ENCODE measurements at places on chromosomes 1 and 21.
A peak's percentile ranks its signal among the peaks of the same experiment; 100 is the strongest.

- DNase-seq, result peak; percentile 58
- peaks cover 10% of the 10 kb centered on the region for H3K36me3 ChIP-seq
Measured at GRCh38 chr1:241627453-241628259, 12.5 kb downstream of the CHML start.

DNA sequence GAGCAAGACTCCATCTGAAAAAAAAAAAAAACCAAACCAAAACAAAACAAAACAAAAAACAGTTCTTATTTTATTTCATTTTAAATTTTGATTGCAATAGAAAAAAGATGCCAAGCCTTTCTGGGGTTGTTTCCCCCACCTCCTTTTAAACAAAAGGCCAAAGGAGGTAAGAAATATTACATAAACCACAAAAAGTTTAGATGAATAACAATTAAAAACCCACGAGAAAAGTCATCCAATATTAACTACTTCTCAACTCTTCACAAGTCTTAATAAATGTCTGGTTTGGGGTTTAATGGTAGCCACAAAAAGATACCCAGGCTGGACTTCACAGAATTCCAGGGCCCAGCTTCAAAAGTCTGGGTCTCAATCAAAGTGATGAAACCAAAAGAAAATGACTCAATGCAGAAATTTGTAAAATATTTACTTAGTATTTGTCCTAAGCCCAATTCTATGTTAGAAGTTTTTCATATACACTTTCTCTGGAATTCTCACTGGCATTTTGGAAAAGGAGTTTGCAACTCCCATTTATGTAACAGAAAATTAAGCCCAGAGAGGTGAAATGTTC, 47.0 kb upstream of the SDC3 start:
- no peak for DNase-seq
- no peak overlapping the region for H3K27ac ChIP-seq
- H3K27me3 ChIP-seq, result no peaks in the 10 kb centered on the region
- peaks cover 68% of the 10 kb centered on the region for H3K36me3 ChIP-seq
- peaks cover 35% of the 10 kb centered on the region for H3K4me1 ChIP-seq
- no peak overlapping the region for H3K4me3 ChIP-seq

DNA sequence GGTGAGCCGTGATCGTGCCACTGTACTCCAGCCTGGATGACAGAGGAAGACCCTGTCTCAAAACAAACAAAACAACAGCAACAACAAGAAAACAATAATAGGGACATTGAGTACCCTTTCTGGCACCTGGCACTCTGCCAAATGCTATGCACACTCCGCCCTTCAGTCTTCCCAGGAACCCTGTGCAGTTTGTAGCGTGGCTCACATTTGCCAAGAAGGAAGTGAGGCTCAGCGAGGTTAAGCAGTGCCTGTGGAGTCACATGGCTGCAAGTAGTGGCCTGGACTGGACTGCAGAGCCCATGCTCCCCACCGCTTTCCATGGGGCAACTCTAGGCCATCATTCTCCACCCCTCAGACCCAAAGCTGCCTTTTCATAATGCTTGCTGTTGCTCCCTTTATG, 5.3 kb upstream of the EVA1B start:
- DNase-seq, result no peak
- no peak overlapping the region for H3K27ac ChIP-seq
- H3K4me1 ChIP-seq, result peaks cover 10% of the 10 kb centered on the region
- H3K4me3 ChIP-seq, result no peak overlapping the region
- H3K27me3 ChIP-seq, result peaks cover 6% of the 10 kb centered on the region

- no peak overlapping the region for H3K4me3 ChIP-seq
- peaks cover 13% of the 10 kb centered on the region for H3K27me3 ChIP-seq
- H3K36me3 ChIP-seq, result no peaks in the 10 kb centered on the region
Measured at GRCh38 chr1:18573170-18573569, 57.5 kb upstream of the PAX7 start.

DNA sequence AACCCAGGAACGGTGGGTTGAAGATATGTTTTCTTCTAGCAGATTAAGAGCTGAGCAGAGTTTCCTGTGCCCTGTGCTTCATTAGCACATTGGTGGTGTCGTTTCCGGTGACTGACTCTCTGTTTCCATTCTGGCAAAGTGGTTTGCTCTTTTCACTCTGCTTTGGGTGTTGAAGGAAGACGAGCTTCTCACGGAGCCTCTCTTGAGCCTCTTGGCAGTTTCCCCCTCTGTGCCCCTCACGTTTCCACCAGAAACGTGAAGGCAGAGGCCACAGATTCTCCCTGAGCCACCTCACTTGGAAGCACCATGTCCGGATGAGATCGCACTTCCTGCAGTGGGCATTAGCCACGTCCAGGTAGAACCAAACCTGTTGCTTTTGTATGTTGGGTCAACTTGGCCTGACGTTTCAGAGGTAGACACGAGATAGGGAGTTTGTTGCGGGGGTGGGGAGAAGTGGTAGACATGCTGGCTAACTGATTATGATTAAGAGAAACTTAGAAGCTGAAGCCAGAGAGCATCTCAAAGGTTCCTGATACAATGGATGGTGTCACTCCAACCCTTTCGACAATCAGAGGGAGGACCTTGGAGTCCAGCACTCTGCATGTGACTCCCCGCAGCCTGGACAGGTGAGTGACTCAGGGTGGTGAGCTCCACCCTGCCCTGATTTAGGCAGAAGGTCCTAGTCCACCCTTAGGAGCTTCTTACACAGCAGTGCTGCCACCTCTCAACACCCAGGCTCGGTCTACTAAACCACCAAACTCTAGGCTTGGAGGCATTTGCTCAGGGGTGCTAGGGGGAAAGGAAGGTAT, at the start of gene LAX1:
Gene LAX1 (plus strand): TSS at position 155 of the 809 bp plus-strand sequence. CDS start 383 bp downstream, at position 538.
- H3K4me1 ChIP-seq, result peaks cover 47% of the 10 kb centered on the region
- H3K27ac ChIP-seq, result peak within 1 kb of the TSS; percentile 99
- H3K4me3 ChIP-seq, result peak within 1 kb of the TSS; percentile 91
- no peaks in the 10 kb centered on the region for H3K27me3 ChIP-seq
- peaks cover 18% of the 10 kb centered on the region for H3K36me3 ChIP-seq
- peak; percentile 87 for DNase-seq

DNA sequence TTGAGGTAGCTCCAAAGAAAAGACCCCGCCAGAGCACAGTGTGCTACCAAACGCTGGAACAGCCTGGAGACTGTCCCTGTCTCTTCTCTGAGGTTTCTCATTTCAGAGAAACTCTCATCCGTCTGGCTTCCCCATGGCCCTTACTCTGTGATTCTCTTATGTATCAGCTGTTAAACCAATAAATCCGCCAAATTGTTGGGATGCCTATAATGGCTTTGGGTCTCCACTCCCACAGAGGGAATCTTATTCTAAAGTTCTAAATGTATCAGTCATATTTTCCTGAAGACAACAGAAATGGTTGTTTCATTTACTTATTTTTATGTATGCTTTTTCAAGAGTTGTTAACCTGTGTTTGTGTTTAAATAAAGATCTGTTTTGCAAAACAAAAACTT, 4.0 kb downstream of the ERG start:
- DNase-seq, result no peak
- H3K27ac ChIP-seq, result no peak overlapping the region
- H3K27me3 ChIP-seq, result peaks cover 45% of the 10 kb centered on the region
- no peaks in the 10 kb centered on the region for H3K4me1 ChIP-seq

- DNase-seq, result no peak
- peak overlapping the region; percentile 88 for H3K4me3 ChIP-seq
- peak overlapping the region; percentile 95 for H3K27ac ChIP-seq
- H3K4me1 ChIP-seq, result peaks cover 66% of the 10 kb centered on the region
- no peaks in the 10 kb centered on the region for H3K27me3 ChIP-seq
Measured at GRCh38 chr21:31660591-31660990, 1.1 kb downstream of the SOD1 start.

DNA sequence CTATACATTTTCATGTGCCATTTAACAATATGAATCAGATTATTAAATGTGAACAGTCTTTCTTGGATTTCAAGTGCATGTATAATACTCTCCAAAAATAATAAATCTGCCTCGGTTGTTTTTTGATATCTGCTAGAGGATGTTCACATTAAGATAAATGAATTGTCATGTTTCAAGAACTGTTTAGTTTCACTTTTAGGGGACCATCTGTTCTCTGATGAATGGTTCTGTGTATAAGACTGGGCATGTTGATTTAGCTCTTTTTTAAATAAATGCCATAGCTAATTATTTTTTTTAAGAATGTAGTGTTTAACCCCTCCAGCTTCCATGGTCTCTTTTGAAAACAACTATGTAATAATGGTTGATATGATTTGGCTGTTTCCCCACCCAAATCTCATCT, 1245.1 kb upstream of the ADGRL4 start:
- H3K4me1 ChIP-seq, result no peaks in the 10 kb centered on the region
- no peaks in the 10 kb centered on the region for H3K36me3 ChIP-seq
- H3K27me3 ChIP-seq, result no peaks in the 10 kb centered on the region
- H3K4me3 ChIP-seq, result no peak overlapping the region
- no peak overlapping the region for H3K27ac ChIP-seq
- no peak for DNase-seq

GRCh38 chr1:245378311-245378722, 223.5 kb downstream of the KIF26B start:
- peaks cover 25% of the 10 kb centered on the region for H3K4me1 ChIP-seq
- DNase-seq, result peak; percentile 39
- no peak overlapping the region for H3K4me3 ChIP-seq
- H3K36me3 ChIP-seq, result no peaks in the 10 kb centered on the region

- peak overlapping the region; percentile 2 for H3K27ac ChIP-seq
- H3K36me3 ChIP-seq, result no peaks in the 10 kb centered on the region
- no peak overlapping the region for H3K4me3 ChIP-seq
- H3K4me1 ChIP-seq, result peaks cover 11% of the 10 kb centered on the region
Measured at GRCh38 chr1:214472364-214472763, 79.0 kb downstream of the PTPN14 start.

DNA sequence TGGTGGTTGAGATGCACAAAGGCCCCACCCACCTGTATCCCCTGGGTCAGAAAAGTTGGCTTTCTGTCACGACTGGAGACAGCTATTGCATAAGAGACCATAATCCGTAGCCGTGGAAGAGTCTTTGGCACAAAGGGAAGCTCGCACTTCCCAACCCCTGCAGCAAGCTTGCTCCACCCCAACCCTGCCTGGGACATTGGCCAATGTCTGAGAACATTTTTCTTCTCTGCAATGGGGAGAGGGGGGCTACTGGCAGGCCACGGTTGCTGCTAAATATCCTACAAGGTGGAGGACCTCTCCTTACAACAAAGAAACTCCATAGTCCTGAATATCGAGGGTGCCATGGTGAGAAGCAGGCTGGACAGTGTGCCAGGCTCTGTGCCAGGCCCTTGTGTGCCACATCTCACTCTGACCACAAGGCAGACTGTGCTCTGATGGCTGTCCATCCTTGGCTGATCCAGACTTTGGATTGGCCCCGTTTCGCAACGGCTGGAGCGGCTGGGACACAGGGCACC, 104.1 kb downstream of the CSMD2 start:
- H3K36me3 ChIP-seq, result no peaks in the 10 kb centered on the region
- no peak overlapping the region for H3K4me3 ChIP-seq
- peaks cover 13% of the 10 kb centered on the region for H3K27me3 ChIP-seq
- H3K27ac ChIP-seq, result no peak overlapping the region
- H3K4me1 ChIP-seq, result no peaks in the 10 kb centered on the region

DNA sequence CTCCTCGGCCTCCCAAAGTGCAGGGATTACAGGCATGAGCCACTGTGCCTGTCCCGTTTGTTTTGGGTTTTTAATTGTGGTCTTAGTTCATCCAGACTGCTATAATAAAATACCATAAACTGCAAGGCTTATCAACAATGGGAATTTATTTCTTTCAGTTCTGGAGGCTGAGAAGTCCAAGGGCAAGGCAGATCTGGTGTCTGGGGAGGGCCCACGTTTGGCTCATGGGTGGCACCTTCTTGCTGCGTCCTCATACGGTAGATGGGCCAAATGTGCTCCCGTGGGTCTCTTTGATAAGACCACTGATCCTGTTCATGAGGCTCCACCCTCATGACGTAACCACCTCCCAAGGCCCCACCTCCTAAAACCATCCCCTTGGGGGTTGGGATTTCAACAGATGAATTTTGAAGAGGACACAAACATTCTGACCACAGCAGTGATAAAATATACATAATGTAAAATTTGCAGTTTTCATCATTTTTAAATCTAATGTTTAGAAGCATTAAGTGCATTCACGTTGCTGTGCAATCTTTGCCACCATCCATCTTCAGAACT, 133.4 kb upstream of the ERRFI1 start:
- H3K27me3 ChIP-seq, result peaks cover 7% of the 10 kb centered on the region
- H3K4me1 ChIP-seq, result peaks cover 5% of the 10 kb centered on the region
- no peak for DNase-seq
- H3K4me3 ChIP-seq, result no peak overlapping the region

GRCh38 chr1:32020339-32020738, 6.7 kb downstream of the KHDRBS1 start:
- H3K36me3 ChIP-seq, result peaks cover 39% of the 10 kb centered on the region
- no peaks in the 10 kb centered on the region for H3K27me3 ChIP-seq
- peaks cover 46% of the 10 kb centered on the region for H3K4me1 ChIP-seq
- H3K4me3 ChIP-seq, result no peak overlapping the region

DNA sequence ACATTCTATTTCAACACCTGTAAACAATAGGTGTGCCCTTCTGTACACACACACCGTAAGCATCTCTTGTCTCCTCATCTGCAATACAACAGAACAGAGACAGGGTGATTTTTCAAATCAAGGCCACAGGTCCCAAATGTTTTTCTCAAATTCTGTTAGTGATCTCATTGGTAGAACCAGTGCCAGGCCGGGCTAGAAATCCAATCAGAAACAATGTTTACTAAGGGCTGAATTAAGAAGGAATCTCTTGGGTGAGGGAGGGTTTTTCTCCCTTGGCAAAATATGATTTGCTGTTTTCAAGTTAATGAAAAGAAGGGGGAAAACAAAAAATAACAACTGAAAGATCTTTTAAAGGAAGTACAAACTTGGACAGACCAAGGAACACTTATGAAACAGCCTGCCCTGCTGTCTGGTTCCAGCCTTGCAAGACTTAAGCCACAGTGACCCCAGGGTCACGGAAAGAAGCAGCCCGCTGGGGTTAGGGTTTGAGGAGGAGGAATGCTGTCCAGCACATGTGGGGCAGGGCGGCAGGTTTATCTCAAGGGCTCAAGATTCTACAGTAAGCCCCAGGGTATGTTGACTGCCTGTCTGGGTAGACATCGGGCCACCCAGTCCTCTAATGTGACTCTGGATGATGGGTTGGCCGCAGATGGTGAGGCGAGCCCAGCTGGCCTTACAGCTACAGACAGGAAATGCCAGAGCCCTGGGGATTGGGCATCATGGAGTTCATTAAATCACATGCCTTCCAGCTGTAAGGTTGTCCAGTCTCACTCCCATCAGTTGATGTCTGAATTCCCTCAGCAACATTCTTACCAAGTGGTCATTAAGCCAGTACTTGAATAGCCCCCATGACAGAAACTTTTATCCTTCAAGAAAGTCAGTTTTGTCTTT, 73.3 kb upstream of the SLC44A3 start:
- no peak overlapping the region for H3K4me3 ChIP-seq
- H3K27me3 ChIP-seq, result peaks cover 3% of the 10 kb centered on the region
- H3K27ac ChIP-seq, result no peak overlapping the region
- H3K36me3 ChIP-seq, result no peaks in the 10 kb centered on the region
- DNase-seq, result no peak

GRCh38 chr1:72636631-72637030, 354.3 kb upstream of the NEGR1 start:
- H3K27me3 ChIP-seq, result no peaks in the 10 kb centered on the region
- H3K4me1 ChIP-seq, result no peaks in the 10 kb centered on the region
- no peak overlapping the region for H3K4me3 ChIP-seq
- no peak overlapping the region for H3K27ac ChIP-seq

- no peak overlapping the region for H3K27ac ChIP-seq
- no peak overlapping the region for H3K4me3 ChIP-seq
- peaks cover 2% of the 10 kb centered on the region for H3K27me3 ChIP-seq
- no peaks in the 10 kb centered on the region for H3K36me3 ChIP-seq
Measured at GRCh38 chr1:229105109-229105508, 165.8 kb upstream of the RAB4A start.

- H3K4me1 ChIP-seq, result peaks cover 36% of the 10 kb centered on the region
- H3K4me3 ChIP-seq, result peak overlapping the region; percentile 95
- H3K27me3 ChIP-seq, result no peaks in the 10 kb centered on the region
- H3K36me3 ChIP-seq, result peaks cover 49% of the 10 kb centered on the region
Measured at GRCh38 chr1:37474697-37475379, 458 bp downstream of the ZC3H12A start.
